CD4-positive, alpha-beta T cell treated with Interleukin-10 for 1 hour (primary cell): ENCODE measurements at places on chromosomes 11 and 22.
A peak's percentile ranks its signal among the peaks of the same experiment; 100 is the strongest.

DNA sequence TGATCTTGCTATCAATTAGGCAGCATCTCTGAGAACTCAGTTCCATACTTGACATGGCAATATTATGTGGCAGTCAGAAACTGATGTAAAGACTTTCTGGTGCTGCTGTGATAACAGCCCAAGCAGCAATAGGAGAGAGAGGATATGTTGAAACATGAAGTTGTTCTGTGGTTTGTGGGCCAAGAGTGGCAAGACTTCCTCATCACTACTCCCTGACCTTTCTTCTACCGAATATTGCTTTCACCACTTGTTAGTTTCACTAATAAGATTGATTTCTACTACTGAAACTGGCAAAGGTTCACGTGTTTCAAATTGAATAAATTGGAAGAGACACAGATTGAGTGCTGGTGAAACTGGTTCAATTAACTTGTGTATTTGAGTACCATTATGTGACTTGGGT lies 852.6 kb upstream of the RAG2 start:
- DNase-seq, result no peak

DNA sequence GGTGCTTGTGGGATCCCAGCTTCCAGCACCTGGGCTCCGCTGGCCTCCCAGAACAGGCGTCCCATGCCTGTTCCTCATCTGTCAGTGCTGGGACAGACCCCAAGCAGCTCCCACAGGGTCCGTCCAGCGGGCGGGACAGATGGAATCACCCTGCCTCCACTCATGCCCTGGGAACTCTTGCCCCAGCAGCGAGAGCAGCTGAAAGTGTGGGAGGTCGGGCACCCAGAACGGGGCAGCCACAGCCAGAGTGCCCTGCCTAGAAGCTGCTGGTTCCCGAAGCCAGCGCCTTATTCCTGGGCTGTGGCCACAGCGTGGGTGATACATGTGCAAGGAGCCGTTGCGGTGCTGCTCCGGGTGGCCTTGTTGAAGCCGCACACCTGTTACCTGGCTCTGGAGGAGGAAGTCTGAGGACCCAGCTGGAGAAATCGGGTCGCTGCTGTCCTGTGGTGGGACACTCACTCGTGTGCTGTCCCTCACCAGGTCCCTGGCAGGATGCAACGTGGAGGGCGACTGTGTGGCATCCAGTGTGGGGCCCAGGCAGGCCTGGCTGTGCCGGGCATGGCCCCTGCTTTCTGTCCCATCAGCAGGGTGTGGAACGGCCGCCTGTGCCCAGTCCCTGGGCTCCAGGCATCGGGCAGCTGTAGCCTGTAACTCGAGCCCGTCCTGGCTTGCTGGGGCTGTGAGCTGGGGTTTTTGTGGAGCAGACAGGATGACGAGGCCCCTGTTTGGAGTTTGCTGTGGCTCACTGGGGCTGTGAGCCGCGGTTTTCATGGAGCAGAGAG lies 16.2 kb downstream of the GRAMD4 start:
- no peak for DNase-seq

DNA sequence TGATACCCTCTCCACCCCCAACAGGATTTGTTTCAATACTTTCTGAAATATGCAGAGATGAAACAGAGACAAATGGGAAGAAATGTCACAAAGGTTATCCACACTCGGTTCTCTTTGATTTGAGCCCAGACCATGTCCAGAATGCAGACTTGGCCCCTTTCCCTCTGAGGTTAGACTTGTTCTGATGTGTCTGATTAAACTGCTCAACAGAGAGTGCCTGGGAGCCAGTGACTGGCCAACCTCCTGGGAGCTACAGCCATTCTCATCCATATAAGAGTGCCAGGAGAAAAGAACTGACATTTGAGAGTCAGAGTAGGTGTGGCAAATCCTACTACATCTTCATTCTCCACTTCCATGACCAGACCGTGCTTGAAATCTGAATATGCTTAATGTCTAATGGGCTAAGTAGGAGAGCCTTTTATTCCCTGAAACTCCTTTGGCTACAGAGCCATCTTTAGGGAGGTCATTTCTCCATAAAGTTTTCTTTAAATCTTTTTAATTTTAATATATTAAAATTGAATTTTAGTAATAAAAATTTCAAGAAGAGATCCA lies 201.4 kb downstream of the BLID start:
- no peak for DNase-seq

DNA sequence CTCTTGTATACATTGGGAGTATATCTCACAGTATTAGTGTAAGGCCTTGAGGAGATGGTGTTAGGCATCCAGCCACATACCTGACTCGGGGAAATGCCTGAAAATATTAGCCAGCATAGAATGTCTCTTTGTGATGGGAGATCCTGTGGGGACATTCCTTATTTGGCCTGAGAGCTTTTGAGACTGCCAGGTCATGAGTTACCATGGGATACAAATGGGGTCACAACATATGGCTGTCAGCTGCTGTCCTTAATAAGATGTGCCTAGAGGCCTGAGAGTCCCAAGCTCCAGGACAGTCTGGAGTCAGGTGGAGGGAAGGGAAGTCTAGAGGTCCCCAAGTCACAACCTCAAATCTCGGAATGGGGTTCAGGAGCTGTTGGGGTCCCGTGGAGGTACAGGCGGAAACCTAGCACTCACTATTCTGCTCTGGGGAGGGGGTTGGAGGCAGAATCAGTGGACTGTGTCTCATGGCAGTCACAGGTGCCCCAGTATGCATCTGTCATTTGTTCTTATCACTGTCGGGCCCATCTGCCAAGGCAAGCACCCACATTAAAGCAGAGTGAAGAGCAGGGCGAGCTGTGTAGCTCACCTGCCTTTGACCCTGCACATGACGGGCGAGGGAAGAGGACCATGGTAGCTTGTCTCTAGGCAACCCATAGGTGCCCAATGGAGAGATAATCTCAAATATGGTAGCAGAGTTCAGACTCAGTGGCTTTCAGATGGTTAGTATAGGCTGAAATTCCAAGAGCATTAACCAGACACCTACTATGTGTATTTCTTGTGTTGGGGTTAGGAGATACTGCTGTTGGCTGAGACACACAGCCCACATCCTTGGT lies 29.9 kb downstream of the KCNQ1OT1 start:
- DNase-seq, result no peak

DNA sequence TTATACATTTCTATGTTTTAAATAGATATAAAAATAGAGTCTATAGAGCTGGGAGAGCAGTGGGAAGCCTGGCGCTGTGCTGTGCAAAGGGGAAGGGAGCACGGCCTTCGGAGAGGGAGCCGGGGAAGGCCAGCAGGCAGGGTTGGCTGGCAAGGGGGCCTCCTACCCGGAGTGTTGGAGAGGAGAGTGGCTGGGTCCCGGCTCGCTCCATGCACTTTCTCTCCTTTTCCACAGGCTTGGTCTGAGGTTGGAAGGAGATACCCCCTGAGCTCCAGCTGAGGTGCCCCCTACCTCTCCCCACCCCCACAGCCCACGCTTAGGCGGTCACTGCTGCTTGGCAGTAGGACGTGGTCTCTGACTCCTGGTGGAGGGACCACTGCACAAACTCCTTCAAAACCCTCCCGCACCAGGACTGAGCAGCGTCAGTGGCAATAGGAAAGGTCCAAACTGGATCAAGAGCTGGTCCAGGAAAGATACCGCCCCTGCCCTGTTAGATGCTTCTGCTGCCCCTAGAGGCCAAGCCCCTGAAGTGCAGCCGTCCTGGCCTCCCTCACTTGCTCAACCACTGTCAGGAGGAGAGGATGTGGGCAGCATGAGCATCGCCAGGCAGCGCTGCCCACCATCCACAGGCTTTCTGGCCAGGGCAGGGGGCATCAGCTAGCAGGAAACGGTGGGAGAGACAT lies 52.9 kb downstream of the SYT13 start:
- DNase-seq, result peak; percentile 56

GRCh38 chr11:47376107-47376524 lies 2.2 kb downstream of the SPI1 start:
- DNase-seq, result no peak

- DNase-seq, result no peak
Measured at GRCh38 chr11:96073536-96073935, 149.6 kb upstream of the MTMR2 start.

DNA sequence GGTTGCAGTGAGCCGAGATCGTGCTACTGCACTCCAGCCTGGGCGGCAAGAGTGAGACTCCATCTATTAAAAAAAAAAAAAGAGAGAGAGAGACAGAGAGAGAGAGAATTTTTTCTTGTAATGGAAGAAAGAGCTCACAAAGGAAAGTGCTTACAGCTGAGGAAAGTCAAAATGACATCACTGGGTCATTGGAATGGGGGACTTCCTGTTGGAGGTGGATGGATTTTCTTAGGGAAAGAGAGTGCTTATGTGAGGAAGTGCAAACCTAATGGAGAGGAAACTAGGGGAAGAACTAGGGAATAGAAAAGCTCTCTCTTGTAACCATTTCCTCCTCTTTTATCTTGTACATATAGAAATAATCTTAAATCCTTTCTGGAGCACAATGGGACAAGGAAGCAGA lies 6.3 kb upstream of the PIWIL4 start:
- DNase-seq, result no peak

- no peak for DNase-seq
Measured at GRCh38 chr22:43164636-43165035, 13.3 kb downstream of the TSPO start.
